ENCODE measurements at places on chromosomes 7 and 10.

- no peak for DNase-seq
Observed at GRCh38 chr7:111363099-111363498, 199.2 kb downstream of the IMMP2L start.

DNA sequence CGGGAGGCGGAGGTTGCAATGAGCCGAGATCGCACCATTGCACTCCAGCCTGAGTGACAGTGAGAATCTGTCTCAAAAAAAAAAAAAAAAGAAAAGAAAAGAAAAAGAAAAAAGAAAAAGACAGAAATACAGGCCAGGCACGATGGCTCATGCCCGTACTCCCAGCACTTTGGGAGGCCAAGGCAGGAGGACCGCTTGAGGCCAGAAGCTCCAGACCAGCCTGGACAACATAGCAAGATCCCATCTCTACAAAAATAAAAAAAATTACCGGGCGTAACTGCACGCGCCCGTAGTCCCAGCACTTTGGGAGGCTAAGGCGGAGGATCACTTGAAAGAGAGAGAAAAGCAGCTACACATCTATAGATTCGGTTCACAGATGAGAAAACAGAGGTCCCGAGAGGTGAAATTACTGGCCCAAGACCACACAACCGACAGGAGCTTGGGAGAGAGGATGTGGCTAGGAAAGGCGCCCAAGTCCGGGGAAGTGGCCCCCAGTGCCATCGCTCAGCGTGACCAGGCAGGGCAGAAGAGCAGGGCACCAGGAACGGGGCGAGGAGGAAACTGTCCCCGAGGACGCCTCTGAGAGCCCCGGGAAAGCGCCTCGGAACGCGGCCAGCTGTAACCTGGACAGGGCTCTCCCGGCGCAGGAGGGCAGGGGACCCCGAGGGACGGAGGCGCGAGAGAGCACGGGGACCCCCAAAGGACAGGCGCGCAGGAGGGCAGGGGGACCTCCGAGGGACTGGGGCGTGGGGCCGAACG is 612 bp downstream of the SNX8 start:
- DNase-seq, result no peak

DNA sequence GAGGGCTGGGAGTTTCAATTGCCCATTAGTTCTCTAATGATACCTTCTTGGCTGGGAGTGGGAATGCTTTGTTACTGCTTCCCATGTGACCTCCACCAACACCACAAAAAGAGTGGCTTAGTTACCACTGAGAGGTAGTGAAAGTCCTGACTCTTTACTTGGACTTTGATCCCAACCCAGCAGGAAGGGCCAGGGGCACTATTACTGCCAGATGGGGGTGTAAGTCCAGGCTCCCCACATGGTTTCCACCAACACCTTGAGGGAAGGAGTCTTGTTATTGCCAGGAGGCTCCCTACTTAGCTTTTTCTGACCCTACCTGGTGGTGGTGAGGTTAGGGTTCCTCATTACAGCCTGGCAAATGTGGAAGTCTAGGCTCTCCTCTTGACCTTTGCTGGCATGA is 11.4 kb downstream of the GGCT start:
- DNase-seq, result no peak

DNA sequence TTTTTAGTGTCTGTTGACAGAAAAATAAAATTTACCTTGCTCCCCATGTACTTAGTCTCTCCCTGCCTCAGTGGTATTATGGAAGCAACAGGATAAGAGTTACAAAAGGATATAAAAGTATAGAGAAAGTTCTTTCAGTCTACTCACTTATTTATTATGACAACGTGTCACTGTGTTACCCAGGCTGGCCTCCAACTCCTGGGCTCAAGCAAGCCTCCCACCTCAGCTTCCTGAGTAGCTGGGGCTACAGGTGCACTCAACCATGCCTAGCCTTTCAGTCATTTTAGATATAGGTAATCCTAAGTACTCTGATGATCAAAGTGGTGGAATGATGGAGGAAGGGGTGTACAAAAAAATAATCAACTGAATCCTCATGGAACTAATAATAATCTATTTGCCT is 215.2 kb upstream of the MKLN1 start:
- DNase-seq, result no peak

DNA sequence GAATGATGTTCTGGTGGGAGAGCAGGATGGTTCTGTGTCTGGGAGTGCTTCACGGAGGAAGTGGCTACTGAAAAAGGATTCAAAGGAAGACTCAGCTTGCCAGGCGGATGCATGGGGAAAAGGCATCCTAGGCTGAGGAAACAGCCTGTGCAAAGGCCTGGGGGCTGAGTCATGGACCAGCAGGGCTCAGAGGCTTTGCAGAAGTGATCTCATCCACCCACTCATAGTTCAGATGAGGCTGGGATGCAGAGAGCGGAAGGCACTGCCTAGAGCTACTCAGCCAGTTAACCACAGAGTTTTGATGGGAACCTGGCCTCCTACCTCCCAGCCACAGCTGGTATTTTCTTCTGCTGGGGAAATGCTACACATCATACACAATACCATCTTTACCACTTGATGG is 15.8 kb upstream of the ADAMTS14 start:
- DNase-seq, result no peak

- DNase-seq, result no peak
Observed at GRCh38 chr10:49830846-49831245, 68.7 kb upstream of the OGDHL start.

- no peak for DNase-seq
Observed at GRCh38 chr7:139036901-139037300, 1.1 kb upstream of the ZC3HAV1L start.

GRCh38 chr7:116783666-116784318 is 78.6 kb upstream of the CAPZA2 start:
- DNase-seq, result no peak

- DNase-seq, result no peak
Observed at GRCh38 chr7:104604706-104605105, 276.3 kb downstream of the LHFPL3 start.

DNA sequence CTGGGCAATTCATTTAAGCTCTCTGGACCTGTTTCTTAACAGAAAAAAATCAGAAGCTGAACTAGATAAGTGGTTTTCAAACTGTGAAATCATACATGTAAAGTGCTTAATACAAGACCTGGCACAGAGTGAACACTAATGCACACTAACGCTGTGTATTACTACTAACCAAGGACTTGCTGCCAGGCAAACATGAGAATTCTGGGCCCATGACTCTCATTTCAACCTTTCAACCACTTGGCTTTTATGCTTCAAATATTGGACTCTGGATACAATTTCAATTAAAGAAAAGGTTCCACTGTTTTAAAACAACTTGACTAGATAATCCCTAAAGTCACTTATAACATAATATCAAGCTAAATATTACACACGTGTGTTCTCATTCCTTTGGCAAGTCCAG is 73.4 kb downstream of the SRPK2 start:
- DNase-seq, result no peak

DNA sequence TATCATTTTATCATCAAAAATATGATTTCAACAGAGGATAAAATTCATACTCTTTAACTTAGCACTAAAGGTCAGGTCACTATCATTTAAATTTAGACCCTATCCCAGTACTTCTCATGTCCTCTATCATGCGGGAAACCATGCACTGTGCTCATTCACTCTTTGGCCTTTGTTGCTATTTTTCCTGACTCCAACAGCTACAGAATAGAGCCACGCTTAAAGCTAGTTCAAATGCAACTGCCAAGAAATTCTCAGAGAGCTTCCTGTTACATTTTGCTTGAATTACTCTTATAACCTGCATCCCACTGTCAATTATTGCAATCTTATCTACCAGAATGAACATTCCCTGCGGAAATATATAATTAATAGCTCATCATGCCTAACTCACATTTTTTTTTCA is 58.3 kb downstream of the SEMA3A start:
- no peak for DNase-seq

- DNase-seq, result no peak
Observed at GRCh38 chr10:97153270-97153850, 32.4 kb downstream of the SLIT1 start.

GRCh38 chr7:91462316-91462715 is 198.1 kb downstream of the FZD1 start:
- no peak for DNase-seq

GRCh38 chr7:142795339-142795863 is 24.6 kb downstream of the PRSS2 start:
- DNase-seq, result no peak

GRCh38 chr7:31562002-31562401 is 48.1 kb downstream of the ITPRID1 start:
- no peak for DNase-seq

GRCh38 chr7:111096997-111097396 is 6.1 kb downstream of the LRRN3 start:
- DNase-seq, result no peak

DNA sequence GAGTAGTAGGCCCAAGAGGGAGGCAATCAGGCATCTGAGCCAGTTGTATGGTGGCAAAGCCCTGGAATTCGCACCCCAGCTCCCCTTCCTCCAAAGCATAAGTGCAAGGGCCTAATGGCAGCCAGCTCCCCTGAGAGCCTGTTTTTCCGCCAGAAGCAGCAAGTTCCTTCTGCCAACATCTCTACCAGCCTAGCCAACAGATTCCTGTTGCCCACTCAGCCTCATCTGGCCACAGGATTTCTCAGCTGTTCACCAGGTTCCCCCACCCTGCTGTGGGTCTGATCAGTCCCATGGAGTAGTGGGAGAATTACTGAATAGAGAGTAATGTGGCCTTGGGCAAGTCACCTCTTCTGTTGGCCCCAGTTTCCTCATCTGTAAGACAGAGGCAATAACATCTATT is 186.2 kb upstream of the PDE1C start:
- DNase-seq, result no peak

DNA sequence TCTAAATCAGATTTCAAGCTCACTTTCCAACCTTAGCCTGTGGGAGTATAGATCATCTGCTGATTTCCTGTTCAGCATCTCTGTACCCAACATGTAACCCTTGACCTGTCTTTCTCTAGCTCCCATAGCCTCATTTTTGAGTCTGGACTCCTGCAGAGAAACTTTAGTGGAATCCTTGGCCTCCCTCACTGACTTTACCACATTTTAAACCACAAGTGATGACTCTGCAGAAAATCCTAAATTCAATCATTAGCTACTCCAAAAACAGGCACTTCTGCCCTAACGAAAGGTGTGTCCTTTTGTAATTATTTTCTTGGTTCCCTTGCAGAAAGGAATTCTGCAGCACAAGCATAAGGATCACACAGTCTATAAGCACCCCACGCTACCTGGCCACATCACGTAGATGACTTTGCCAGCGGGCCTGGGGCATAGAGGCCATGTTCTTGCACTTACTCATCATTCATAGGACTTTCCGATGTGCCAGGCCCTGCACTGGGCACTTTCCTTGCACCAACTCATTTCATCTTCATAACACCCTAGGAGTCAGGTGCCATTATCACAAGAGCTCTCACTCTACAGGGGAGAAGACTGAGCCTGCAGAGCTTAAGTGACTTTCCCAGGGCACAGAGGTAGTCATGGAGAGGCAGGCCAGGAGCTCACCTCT is 57.2 kb upstream of the OPALIN start:
- DNase-seq, result no peak

- no peak for DNase-seq
Observed at GRCh38 chr10:132941640-132942051, 724 bp downstream of the CFAP46 start.

DNA sequence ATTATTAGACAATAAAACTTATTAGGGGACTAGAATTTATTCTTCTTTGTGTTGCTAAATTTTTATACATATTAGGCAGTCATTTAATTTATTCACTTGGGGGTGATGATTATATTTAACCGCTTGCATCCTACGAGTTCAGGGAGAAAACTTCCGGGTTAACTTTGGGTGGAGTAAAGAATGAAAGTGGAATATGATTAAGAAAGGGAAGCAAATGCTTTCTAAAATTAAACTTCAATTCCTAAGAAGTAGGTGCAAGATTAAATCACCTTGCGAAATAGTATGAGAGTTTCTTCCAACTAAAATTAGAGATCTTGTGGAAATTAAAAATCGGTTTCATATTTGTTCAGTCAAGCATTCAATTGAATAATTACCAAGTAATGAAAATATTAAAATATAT is 33.5 kb downstream of the MRC1 start:
- DNase-seq, result no peak

DNA sequence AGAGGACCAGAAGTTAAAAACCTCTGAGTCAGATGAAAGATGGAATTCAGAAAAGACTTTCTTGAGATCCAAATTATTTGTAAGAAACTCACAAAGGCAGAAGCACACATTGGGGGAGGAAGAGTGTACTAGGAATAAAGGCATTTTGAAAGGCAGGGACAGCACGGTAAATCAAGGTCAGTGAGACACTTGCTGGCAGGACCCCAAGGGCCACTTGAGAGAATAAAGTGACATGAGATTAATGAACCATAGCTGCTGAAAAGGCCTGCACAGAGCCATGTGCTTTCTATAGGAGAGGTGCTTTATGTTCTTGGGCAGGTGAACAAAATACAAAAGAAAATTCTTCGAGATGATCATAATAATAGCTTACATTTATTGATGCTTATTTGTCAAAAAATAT is 929.9 kb upstream of the MBL2 start:
- peak; percentile 21 for DNase-seq

DNA sequence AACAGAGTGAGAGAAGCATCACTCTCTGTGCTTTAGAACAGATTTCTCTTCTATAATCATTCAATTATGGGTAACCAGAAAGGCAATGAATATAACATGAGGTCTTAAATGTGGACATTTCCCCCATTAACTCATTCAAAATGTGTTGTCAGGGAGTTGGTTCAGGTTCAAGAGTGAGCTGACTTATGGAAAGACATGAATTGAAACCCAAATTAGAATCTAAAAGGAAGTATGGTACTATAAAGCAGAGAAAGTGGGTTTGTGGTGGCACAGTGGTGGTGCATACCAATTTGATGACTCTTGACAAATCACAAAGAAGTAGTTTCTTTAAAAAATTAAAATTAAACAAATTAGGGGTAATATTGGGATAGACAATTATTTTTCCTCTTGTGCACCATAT is 114.6 kb upstream of the MEOX2 start:
- no peak for DNase-seq

DNA sequence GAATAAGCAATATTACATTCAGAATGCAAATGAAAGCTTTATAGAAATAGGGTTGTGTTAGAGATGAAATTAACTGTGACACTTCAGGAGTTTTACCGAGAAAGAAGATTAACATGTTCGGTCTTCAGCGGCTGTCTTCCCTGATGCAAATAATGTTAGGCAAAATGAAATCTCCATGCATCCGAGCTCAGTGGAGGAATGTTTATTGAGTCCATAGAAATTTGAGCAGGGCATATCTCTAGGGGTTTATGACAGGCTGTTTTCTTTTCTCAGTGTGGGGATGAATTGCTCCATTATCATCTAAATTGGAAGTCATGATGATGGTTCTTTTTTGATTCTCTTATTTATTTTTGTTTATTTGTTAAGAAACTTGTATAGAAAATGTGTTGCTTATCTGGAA is 31.7 kb downstream of the DYNC1I1 start:
- no peak for DNase-seq

DNA sequence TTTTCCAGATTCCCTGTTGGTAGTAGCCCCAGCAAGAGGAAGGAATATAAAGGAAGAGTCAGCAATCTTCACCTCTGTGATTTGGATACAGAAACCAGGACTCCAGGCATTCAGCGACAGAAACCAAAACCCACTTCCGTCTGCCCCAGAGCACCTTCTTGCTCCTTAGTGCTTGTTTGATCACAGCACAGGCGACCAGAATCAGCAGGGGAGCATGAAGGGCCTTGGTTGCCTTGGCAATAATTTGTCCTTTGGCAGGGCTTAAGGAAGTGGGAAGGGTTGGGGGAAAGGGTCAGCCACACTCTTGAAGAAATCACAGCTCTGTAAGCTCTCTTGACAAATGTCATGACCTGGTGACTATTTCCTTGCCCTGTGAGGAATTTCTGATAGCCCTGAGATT is 379.6 kb downstream of the OTUD1 start:
- DNase-seq, result no peak

Data from right renal cortex interstitium (tissue), 3 donors.